Stimulated activated naive CD4-positive, alpha-beta T cell (primary cell): ENCODE measurements at places on chromosomes 7 and 10.

DNA sequence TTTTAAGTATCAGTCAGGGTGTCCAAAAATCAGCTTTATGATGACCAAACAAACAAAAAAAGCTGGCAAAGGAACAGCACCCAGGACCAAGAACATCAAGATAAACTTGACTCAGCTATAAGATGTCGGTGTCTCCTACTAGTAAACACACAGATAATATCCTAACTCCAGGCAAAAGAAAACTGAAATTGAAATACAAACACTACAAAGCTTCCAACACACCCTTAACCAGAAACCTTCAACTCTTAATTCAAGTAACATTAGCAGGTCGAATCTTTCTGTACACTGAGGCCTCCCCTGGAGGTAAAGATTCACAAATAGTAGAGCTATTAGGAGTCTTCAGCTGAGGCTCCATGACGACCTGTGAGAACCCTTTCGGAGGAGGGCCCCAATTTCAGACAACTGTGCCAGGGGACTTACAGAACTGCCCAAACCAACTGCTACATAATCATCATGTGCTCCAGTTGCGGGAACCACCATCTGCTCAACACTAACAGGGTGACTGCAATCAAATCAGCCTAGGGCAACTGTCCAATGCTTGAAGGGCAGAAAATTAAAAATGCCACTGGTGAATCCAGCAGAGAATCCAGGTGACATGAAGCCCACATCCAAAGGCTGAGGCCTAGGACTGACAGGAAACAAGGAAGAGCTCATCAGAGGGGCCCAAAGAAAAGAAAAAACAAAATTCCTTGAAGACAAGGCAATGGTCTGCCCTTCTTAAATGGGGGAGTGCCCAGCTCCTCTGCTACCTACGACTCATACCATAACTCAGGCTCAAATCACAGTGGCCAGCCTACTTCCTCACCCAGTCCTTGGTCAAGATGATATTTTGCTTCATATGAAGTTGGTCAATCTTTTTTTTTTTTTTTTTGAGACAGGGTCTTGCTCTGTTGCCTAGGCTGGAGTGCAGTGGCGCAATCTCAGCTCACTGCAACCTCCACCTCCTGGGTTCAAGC is 20.0 kb downstream of the XPNPEP1 start:
- no peak for DNase-seq

DNA sequence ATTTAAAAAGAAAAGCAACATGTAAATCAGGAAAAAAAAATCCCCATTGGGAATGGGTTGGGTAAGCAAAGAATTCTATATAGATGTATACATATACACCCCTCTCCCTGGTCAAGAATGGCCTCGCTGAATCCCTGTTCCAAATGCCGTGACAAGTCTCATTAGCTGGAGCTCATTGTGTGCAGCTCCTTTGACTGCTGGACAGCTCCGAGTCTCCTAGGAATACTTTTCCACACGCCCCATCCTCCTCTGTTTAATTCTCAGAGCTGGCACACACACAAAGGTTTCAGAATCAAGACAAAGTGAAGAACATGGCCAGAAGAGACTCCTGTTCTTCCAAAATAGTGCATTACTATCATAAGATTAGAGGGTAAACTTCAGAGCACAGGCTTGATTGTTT is 130.9 kb upstream of the MKLN1 start:
- DNase-seq, result no peak

GRCh38 chr10:113920875-113921274 is 66.4 kb downstream of the NHLRC2 start:
- DNase-seq, result no peak

DNA sequence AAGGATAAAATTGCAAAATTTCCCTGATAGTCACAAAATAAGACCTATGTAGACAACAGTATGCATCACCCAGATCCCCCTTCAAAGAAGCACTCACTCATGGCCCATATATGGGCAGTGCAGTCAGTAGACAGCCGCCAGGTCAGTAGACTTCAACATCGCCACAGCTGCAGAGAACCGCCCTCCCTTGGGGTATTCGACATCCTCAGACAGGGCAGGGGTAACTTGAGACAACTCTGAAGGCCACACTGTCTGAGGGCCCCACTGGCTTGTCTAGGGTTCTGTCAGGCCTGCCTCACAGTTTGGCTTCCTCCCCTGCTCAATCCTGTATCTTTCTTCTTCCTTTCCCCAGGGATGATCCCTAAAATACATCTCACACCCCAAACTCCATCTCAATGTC is 172.3 kb downstream of the IMMP2L start:
- no peak for DNase-seq

DNA sequence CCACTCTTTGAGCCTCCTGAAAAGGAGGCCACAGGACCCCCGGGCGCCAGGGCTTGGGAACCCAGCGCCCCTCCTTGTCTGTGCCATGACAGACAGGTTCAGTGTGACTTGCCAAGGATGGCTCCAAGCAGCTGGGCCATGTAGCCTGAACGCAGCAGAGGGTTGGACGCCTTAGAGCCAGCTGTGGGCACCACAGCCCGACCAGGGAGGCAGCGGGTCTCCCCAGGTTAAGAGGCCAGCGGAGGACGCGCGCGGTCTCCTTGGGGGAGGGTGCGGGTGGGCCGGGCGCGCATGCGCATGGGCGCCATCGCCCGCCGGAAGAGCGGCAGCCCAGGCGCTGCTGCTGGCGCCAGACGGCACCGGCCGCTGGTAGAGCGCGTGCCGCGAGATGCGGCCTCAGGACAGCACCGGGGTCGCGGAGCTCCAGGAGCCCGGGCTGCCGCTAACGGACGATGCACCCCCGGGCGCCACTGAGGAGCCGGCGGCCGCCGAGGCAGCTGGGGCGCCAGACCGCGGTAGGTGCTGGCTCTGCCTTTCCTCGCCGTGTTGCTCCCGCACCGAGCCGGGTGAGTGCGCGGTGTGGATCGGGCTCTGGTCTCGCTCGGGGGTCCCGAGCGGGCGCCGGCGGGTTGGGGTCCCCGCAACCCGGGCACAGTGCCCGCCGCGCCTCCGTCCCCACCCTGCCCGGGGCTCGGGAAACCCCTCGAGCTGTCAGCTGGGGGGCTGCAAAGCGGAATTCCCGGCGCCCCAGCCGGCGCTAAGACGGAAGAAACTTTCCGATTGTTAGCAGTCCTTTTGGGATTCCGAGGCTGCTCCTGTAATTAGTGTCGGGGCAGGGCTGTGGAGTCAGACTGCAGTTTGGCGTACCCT is at the start of gene SLC35G1:
Gene SLC35G1 (plus strand): TSS at position 333 of the 870 bp plus-strand sequence. CDS start 56 bp downstream, at position 389.
- DNase-seq, result peak; percentile 51

DNA sequence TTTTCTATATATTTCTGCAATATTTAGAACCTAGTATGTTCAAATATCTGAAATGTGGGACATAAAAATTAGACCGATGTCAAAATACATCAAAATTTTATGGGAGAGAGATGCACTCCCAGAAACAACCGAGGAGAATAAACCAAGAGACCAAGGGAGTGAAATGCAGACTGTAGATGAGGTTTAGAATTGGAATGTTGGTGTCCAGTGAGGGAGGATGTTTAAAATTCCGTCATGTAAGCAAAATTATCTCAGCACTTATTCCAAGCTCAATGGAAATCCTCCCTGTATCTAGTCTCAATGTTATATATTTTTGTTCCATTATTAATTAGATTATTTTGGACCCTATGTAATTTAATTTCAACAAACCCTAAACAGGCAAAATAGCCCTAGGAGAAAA is 61.9 kb upstream of the MAGI2 start:
- no peak for DNase-seq

GRCh38 chr10:129441372-129442009 is 25.6 kb upstream of the MGMT start:
- DNase-seq, result no peak

DNA sequence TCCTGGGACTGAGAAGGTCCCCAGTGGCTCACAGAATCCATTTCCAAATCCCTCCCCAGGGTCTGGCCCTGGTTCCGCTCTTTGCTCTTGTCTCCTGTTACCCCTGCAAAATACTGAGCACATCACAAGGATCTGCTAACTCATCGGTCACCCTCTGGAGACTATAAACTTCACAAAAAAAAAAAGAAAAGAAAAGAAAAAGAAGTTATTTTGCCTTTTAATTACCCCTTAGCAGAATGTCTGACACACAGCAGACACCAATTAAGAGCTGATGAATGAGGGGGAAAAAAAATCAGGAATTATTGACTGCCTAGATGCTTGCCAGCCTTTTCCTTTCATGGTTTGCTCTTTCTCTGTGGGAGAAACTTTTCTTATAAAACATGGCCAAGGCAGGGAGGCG is 578.7 kb downstream of the GRID1 start:
- no peak for DNase-seq

DNA sequence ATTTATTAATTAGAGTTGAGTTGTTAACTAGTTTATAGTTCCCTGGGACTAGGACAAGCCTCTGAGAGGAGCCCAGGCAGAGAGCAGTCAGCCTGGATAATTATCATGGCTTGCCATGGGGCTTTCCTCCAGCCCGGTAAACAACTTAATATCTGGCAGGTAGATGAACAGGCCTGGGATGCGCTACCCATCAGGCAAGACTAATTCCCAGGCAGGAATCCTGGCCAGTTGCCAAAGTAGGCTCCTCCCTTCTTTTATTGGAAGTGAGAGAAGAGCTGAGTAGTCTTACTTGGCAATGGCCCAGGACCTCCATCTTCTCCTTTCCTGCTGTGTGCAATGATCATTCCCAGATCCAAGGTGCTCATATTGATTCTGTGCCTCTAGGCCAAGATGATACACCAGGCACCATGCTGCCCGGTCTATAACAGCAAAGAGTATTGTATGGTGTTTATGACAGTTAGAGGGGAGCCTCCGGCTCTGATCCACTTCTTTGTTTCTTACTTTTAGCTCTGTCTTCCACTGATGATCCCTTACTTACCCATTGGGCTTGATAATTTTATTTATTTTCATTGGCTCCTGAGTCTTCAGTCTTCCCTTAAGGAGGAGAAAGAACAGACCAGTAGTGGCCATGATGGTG is 408.7 kb downstream of the REEP3 start:
- DNase-seq, result no peak

- no peak for DNase-seq
These were observed 6.9 kb upstream of the ACSL5 start for GRCh38 chr10:112366992-112367391.

- no peak for DNase-seq
These were observed 8.7 kb upstream of the VDAC2 start for GRCh38 chr10:75201793-75202307.

DNA sequence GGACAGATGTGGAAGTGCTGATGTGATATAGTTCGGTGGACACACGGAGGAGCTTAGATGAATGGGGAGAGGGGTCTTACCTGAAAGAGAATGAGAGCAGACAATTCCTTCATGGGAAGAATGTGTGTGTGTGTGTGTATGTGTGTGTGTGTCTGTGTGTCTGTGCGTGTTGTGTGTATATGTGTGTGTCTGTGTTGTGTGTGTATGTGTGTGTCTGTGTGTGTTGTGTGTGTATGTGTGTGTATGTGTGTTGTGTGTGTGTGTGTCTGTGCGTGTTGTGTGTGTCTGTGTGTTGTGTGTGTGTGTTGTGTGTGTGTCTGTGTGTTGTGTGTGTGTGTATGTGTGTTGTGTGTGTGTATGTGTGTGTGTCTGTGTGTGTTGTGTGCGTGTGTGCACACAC is 104.2 kb downstream of the FAM204A start:
- no peak for DNase-seq

GRCh38 chr7:65907501-65908198 is 34.8 kb downstream of the VKORC1L1 start:
- no peak for DNase-seq

DNA sequence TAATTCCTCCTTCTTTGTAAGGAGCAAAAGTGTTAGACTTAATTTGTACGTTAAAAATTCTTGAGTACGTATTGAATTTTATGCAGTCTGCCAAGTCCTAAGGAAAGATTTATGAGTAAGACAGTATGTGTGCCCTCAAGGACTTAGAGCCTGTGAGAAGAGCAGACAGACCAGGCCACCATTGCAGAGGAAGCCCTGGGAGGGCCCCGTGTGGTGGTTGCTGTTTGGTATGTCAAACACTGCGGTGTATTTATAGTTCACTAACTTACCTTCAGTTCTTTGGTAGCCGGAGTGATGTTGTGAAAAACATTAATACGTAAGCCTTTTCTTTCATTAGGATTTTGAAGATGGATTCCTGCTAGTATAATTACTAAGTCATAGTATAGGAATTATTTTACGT is 82.9 kb downstream of the GALNT11 start:
- DNase-seq, result no peak

DNA sequence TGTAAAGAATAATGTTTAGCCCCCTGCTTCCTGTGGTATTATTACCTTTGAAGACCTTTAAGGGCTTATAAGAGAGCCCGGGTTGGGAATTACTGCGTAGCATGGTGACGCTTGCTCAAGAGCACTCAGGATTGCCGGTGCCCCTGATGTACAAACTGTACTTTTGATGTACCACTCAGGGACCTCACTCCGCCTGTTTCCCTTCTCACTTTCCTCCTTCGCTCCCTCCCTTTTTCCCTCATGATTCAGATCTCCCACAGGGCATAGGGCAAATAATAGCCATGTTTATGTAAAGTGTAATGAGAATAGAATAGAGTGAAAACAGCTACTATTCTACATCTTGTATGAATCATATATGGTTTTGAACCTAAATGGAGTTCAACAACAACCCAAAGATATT is 77.8 kb upstream of the PDCD4 start:
- DNase-seq, result no peak

DNA sequence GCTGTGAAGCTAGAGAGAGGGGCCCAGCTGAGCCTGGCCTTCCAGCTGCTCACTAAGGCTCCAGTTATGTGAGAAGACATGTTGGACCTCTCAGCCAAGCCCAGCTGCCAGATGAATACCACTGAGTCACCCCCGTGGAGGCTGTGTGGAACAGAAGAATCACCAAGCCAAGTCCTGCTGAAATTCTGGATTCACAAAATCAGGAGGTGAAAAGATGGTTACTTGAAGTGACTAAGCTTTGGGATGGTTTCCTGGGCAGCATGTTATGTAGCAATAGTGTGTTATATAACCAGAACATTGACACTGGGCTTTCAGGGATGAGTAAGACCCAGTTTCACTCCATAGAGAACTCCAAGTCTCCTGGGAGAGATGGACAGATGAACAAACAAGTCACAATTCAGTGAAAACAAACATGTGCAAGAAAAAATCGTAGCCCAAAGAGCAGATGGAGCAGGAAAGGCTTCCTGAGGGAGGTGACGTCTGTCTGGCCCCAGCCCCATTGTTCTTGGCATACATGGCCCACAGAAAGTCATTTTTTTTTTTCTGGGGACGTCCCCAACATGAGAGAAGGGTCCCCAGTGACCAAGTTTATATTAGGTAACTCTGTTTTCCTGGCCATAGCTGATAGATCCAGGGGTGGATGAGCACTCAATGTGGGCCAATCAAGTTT is 64.1 kb upstream of the PDZD8 start:
- no peak for DNase-seq

GRCh38 chr10:49395741-49396665 is at the start of gene DRGX:
Gene DRGX (minus strand): TSS chr10:49396089. CDS start chr10:49395440, 649 bp downstream.
- no peak for DNase-seq

GRCh38 chr10:104622175-104622574 is 18.9 kb upstream of the SORCS3 start:
- DNase-seq, result no peak
